DMS 273 treated with DMSO at 0.1 percent for 48 hours (cell line): ENCODE measurements at places on chromosomes 13 and 19.
A peak's percentile ranks its signal among the peaks of the same experiment; 100 is the strongest.

- no peak for DNase-seq
Observed at GRCh38 chr13:40143559-40143958, 488.1 kb downstream of the COG6 start.

DNA sequence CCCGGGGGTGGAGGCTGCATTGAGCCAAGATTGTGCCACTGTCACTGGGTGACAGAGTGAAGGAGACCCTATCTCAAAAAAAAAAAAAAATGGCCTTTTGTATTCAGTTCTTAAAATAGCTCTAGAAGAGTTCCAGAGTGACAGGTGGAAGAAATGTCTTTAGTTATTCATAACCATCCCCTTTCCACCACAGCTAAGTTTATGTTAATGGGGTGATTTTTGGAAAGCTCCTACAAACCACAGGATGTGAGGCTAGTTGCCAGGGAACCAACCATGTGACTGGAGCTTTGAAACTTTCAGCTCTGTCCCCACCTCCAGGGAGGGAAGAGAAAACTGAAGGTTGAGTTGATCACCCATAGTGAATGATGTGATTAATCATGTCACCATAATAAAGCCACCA, 6.9 kb downstream of the ZNF490 start:
- DNase-seq: no peak

DNA sequence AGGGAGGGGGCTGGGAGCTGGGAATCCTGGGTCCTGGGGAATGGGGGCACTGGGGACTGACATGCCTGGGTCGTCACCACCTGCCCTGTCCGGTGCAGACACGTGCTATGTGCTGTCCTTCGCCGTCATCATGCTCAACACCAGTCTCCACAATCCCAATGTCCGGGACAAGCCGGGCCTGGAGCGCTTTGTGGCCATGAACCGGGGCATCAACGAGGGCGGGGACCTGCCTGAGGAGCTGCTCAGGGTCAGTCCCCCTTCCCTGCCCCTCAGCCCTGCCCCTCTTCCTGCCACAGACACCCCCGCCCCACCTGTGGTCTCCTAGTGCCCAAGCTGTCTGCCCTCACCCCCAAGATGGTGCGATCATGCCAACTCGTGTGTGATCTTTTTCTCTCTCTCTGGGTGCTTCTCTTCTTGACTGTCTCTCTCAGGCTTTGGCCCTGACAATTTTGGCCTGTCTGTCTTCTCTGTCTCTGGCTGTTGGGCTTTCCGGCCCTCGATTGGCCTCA, 5.0 kb downstream of the CYTH2 start:
- DNase-seq: no peak

GRCh38 chr13:26327940-26328725, 74.2 kb downstream of the CDK8 start:
- DNase-seq: no peak

- peak; percentile 46 for DNase-seq
Observed at GRCh38 chr13:112885782-112886268, 83.2 kb upstream of the MCF2L start.

DNA sequence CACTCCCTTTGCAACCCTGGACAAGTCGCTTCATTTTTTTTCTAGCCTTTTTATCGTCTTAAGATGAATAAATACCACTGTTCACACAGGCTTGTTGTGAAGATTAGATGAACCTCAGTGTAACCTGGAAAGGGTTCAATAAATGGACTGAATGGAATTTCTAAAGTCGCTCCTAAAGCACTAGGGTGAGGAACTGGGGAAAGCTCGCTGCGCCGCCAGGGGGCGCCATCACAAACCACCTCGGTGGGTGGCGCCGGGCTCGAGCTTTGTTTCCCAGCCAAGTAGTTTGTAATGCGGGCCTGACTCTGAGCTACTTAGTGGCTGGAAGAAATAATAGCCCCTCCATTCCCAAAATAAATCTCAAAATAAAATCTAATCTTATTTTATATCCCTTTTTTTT, 2.2 kb upstream of the CEACAM6 start:
- no peak for DNase-seq

DNA sequence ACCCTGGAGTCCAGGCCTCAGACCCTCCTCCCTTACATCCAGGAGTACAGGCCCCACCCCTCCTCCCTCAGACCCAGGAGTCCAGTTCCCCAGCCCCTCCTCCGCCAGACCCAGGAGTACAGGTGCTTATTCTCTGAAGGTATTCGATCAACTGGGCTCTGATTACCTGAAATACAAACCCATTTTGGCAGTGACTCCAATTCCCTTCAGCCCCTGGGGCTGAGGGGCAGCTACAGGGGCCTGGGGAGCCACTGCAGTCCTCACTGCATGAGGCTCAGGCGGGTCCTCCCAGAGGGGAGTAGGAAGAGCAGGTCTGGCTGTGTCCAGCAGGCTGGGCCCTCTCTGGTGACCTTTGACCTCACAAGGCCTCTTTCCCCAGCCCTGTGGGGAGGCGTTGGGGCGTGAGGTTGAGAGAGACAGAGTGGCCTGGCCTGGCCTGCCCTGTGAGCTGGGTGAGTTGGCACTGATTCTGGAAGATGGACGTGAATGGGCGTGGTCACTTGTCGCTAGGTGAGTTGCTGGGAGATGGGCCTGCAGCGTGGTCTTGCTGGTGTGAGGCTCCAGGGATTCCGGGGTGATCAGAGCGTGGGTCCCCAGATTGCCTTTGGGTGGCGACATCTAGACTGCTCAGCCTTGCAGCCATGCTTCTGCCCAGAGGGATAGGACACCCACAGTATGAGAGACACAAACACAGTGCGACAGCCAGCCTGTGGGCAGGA, 3.1 kb downstream of the BCAT2 start:
- no peak for DNase-seq

DNA sequence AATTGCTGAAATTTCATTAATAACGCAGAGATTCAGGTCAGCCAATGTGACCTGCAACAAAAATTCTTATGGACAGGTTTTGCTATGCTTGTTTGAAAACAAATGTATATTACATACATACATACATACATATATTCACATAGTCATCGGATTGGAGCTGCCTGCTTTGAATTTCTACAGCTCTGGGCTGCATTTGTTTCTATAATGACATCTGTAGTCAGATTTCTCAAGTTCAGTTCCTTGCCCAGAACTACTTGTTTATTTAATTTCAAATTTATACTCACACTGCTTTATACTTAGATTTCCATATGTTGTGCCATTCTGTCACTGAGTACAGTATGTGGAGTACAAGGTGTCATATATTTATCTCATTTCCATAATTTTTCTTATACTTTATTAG, 2775.0 kb downstream of the PCDH9 start:
- DNase-seq: no peak

DNA sequence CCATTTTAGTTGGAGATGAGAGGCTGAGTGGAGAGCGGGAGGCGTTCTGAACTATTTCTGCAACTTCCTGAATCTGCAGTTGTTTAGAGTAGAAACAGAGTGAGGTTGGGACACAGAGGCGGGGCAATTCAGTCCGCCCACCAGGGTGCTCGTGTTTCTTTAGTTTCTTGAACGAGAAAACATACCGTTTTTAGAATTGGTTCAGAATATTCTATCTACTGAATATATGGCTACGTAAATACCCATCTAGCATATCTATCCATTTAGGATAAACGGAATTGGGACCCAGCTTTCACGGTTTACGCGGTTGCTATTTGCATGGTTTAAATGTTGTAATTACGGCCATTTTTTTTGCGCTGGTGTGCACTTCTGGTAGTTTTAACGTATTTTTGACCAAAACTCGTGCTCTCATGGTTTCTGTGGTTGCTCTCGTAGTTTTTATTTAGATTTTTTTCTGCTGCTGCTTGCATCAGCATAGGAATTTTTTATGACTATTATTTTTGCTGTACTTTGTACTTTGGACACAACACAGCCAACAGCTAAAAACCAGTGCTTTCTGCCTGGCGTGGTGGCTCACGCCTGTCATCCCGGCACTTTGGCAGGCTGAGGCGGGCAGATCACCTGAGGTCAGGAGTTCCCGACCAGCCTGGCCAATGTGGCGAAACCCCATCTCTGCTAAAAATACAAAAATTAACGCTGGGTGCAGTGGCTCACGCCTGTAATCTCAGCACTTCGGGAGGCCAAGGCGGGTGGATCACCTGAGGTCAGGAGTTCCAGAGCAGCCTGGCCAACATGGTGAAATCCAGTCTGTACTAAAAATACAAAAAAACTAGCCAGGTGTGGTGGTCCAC, 32.7 kb downstream of the TIMM13 start:
- DNase-seq: no peak

- DNase-seq: no peak
Observed at GRCh38 chr13:42860485-42860884, 79.1 kb downstream of the FAM216B start.

- DNase-seq: no peak
Observed at GRCh38 chr13:45451282-45451681, 13.5 kb upstream of the COG3 start.
